Hippocampal formation (tissue), 2 donors: ENCODE measurements at places on chromosomes 16 and 17.

- no peak for DNase-seq
Measured at GRCh38 chr16:4684058-4684715, 9.2 kb upstream of the NUDT16L1 start.

GRCh38 chr17:48645639-48646182 is 19.6 kb upstream of the HOXB9 start:
- no peak for DNase-seq

DNA sequence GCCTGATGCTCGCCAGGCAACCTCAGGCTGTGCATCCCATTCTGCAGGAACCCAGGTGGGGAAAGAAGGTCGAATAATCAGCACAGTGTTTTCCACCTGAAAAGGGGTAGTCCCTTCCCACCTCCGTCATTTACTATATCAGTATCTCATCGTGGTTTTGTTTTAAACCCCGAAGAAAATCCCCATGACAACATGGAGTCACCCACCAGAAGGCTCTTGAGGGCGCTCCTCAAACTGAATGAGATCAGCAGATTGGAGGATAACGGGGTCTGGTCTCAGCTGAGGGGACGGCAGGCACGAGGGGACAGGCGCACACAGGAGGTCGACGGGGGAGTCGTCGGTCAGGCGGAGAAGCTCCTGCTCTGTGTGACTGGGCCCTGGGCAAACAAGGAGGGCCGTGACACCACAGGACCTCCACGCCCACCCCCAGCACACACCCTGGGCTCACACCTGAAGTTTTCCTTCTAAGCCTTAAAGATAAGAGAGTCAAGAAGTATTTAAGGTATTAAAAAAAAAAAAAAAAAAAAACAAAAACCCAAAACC is 44.2 kb downstream of the MARF1 start:
- DNase-seq: no peak

- DNase-seq: no peak
Measured at GRCh38 chr17:74569020-74570003, 2.0 kb upstream of the CD300H start.

- no peak for DNase-seq
Measured at GRCh38 chr17:75822119-75822799, 21.9 kb downstream of the UNC13D start.

DNA sequence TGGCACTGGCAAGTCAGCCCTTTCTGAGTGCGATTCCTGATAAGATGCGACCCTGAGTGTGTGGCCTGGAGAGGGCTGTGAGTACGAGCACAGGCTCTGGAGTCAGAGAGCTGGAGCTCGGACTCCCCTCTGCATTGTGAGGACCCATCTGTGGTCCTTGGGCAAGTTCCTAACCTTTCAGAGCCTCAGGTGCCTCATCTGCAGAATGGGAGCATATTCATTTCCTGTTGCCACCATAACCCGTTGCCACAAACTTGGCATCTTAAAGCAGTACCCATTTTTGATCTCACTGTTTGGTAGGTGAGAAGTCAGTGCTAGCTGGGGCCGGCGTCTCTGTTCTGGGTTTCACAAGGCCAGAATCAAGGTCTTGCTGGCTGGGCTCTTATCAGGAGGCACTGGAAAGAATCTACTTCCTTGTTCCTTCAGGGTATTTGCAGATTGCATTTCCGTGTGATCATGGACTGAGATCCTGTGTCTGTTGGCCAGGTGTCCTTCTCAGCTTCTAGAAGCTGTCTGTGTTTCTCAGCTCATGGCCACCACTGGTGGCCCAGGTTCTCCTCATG is 20.2 kb downstream of the KNOP1 start:
- no peak for DNase-seq

DNA sequence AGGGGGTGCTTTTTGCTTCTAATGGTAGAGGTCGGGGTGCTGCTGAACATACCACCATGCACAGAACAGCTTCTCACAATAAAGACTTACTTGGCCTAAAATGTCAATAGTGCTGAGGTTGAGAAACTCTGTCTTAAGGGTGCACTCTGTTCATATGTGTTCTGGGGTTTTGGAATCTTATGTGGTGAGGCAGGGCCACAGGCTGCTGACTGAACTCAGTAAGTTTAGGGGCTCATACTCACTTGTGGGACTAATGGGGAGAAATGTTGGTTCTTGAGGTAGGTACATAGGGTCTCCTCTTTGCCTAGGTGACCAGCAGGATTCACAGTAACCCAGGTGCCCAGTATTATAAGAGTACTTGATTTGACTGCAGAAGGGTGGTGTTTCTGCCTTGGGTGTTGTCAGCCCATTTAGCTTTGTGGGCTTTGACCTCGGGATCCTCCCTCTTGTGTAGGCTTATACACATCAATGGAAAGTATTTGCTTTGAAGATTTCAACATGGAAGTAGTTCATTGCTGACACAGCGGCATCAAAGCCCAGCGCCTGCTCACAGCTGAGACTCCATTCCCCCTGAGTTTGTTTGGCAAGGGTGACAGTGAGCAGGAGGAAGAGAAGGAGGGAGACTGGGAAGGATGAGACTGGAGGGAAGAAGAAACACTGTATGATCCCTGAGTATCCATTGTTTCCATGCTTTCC is 17.2 kb downstream of the SLC7A6 start:
- DNase-seq: no peak

GRCh38 chr17:40419559-40420331 is 2.0 kb upstream of the TOP2A start:
- DNase-seq: no peak

GRCh38 chr16:525123-525519 is 2.4 kb upstream of the CAPN15 start:
- DNase-seq: no peak

GRCh38 chr16:83797013-83797412 is 10.8 kb upstream of the HSBP1 start:
- DNase-seq: no peak

GRCh38 chr16:1420111-1420539 is 422 bp downstream of the UQCC4 start:
- DNase-seq: peak; percentile 8

- no peak for DNase-seq
Measured at GRCh38 chr17:42179335-42179734, 1.6 kb downstream of the KCNH4 start.

- no peak for DNase-seq
Measured at GRCh38 chr16:27222249-27223225, 19.2 kb downstream of the KDM8 start.

DNA sequence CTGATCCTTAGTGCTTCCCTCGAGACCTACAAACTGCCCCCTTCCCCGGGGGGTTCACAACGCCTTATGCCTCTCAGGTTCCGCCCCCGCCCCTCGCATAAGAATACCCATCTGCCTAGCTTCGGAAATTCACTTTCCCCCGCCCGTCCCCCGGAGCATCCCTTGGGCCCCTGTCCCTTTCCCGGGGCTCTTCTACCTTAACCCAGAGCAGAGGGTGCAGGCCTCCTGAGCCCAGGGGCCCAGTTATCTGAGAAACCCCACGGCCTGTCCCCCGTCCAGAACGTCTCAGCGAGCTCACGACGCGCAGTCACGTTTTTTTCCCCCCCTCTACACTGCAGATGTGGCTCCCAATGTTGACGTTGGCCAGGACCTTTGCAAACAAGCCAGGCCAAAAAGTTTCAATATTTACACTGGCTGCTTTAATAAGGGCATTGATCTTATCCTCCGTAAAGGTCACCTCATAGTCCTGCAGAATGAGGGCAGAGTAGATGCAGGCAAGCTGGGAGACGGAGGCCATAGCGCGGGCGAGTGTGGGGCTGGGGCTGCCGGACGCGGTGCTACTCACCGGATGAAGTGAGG is 1.4 kb upstream of the NBR1 start:
- DNase-seq: no peak

GRCh38 chr17:27555339-27555738 is 75.6 kb upstream of the LGALS9 start:
- no peak for DNase-seq

GRCh38 chr17:77002103-77003045 is 134.2 kb downstream of the MGAT5B start:
- DNase-seq: no peak
